ENCODE measurements at places on chromosomes 5 and 9. TPM values are rescaled to one million over a fixed set of nuclear protein-coding genes. Genes with fewer than 3 reads are reported as not detected.

Gene FBP1
- total RNA-seq = 6.0 TPM

Gene OXCT1
- total RNA-seq = 19.9 TPM

Gene ZNF300
- 17.2 TPM for total RNA-seq

DNA sequence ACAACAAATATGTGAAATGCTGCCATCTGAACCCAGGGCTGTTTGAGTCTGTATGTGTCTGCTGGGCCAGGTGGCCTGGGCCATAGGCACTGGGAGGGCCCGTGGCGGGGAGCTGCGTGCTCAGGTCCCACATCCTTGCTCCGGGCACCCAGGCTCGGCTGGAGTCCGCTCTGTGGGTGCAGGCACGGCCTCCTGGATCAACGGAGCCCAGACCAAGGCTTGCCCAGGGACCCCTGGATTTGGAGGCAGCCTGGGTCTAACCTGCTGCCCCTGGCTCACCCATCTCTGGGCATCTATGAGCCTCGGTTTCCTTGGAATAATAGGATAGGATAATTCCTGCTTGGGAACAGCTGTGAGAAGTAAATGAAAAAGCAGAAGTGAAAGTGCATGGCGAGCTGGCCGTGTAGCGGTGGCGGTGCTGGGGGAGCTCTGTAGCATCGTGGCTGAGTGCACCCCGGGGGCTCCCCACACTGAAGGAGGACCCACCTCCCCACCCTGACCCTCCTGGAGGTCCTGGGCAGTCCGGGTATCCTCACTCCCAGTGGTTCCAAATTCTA, 1.2 kb downstream of the CDHR2 start:
- no peak for DNase-seq

GRCh38 chr5:172617817-172618216, 23.2 kb upstream of the NEURL1B start:
- no peak for DNase-seq

GRCh38 chr5:122565331-122565730, 209.5 kb upstream of the SNX2 start:
- DNase-seq = no peak

- DNase-seq = no peak
These were observed 30.4 kb downstream of the CAMK4 start for GRCh38 chr5:111254613-111255012.

DNA sequence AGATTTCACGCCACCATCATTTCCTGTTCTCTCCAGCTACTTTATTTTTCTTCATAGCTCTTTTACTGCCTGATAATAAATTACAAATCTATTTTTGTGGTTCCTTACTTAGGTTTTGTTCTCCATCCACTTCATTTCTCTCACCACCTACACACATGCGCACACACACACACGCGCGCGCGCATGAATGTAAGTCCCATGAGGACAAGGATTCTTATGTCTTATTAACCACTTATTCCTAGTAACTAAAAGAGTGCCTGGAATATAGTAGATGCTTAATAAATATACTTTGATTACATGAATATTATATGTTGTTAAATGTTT, 116.5 kb downstream of the TRPM6 start:
- no peak for DNase-seq

DNA sequence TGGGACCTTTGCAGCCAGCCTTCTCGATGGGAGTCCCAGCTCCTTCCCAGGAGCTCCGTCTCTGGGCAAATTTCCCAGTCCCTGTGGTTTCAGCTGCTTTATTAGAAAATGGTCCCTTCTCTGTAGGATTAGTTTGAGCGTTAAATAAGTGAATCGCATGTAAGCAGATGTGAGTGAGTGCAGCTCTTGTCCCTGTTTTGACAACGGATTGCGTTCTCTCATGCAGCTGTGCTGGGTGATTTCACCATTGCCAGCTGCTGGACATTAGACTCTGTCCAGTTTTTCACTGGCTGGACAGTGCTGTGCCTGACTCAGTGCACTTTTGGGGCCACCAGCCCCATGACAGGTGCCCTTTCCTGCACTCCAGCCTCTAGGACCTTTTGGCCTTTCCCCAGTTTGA, 11.6 kb upstream of the CEL start:
- DNase-seq = no peak

- no peak for DNase-seq
These were observed 28.5 kb downstream of the GLRA1 start for GRCh38 chr5:151896031-151896691.

- no peak for DNase-seq
These were observed 133.6 kb downstream of the OXCT1 start for GRCh38 chr5:41736641-41737040.
